ENCODE measurements at places on chromosomes 2 and 18. TPM values are rescaled to one million over a fixed set of nuclear protein-coding genes. Genes with fewer than 3 reads are reported as not detected.

DNA sequence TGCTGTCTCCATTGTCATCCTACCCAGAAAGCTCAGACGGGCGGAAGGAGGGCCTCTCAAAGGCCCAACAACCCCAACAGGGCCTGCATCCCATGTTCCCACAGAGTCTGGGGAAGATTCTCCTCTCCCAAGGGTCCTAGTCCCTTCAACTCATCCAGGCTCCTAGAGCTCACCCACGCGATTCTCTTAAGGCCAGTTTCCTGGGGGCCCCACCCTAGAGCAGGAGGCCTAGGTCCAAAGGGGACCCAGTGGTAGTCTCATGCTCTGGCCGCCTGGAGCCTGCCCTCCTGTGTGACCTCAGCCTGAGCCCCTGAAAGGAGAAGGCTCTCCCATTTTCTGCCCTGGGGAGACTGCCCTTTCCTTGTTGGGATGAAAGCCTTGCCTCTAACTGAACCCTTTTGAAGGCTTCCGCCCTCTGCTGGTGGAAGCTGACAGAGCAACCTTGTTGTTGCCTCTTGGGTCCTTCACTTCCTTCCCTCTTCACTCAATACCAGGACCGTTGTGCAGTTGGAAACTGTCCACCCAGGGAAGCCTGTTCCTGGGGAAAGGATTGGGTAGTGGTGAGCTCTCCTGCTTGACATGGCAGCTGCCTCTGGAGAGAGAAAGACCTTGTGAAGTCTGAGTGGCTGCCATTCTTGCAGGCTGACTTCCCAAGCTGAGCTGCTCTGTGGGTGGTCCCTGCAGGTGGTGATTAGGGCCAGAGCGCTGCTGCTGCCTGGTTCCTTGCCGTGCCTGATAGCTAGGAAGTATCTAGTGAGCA lies 86.0 kb upstream of the ALPP start:
- DNase-seq = no peak

- DNase-seq = no peak
Measured at GRCh38 chr2:160328811-160329527, 128.9 kb upstream of the ITGB6 start.

DNA sequence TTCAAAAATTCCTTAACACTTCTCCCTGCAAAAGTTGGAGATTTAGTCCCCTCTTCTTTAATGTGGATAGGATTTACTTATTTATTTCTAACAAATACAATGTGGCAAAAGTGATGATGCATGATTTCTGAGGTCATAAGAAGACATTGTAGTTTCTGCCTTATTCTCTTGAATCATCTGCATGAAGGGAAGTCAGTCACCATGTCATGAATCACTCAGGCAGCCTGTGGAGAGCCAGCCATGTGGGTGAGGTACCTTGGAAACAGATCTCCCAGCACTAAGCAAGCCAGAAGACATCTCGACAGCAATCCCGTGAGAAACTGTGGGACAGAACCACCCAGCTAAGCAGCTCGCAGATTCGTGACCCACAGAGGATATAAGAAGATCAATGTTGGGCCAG lies 2.7 kb upstream of the ZC3H8 start:
- DNase-seq = no peak

DNA sequence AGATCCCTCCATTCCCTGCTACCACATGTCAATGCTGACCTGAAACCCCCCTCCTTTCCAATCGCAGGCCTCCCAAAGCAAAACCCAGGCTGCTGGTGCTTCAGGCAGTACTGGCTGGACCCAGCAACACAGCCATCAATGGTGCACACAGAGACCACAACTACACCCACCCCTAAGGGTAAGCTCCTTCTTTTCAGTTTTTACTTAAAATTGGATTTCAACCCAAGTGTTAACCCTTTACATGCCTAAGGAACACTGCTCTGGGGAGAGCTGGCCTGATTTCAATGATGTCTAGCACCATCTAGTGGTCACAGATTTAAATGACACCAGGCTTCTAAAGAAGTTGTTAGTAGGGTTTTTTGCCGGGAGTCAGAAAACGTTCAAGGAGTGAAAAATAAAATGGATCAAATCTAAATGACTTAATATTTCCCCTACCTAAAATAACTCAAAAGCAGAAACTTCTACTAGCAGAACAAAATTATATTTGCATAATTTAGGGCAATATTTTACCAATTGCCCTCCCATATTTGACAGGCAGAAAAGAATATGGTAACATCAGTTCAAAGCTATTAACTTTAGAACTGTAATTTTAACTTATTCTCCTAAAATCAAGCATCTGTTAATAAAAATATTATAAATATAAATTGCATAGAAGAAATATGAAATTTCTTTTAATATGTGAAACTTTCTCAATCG lies 24.6 kb downstream of the FECH start:
- no peak for DNase-seq

- no peak for DNase-seq
Measured at GRCh38 chr2:118658596-118659198, 188.8 kb downstream of the EN1 start.

GRCh38 chr2:98869272-98869641 lies 66.8 kb downstream of the CRACDL start:
- DNase-seq = no peak

DNA sequence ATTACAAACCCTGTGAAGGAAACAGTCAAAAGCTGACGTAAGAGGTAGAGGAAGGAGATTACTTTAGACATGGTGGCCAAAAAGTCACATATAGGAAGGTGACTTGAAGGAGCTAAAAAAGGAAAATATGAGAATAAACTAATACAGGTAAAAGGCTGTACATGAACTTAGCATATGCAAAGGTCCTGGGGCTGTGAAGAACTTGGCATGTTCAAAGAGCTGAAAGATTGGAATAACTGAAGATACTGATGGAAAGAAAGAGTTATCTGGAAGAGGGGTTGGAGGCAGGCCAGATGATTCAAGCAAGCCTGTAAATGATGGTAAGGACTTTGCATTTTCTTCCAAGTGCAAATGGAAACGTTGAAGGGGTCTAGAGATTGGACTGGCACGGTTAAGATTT lies 13.2 kb downstream of the IL36A start:
- DNase-seq = no peak

GRCh38 chr2:99715956-99716355 lies 226.1 kb upstream of the REV1 start:
- DNase-seq = no peak

GRCh38 chr2:110869472-110870446 lies 137.4 kb downstream of the ACOXL start:
- DNase-seq = no peak

DNA sequence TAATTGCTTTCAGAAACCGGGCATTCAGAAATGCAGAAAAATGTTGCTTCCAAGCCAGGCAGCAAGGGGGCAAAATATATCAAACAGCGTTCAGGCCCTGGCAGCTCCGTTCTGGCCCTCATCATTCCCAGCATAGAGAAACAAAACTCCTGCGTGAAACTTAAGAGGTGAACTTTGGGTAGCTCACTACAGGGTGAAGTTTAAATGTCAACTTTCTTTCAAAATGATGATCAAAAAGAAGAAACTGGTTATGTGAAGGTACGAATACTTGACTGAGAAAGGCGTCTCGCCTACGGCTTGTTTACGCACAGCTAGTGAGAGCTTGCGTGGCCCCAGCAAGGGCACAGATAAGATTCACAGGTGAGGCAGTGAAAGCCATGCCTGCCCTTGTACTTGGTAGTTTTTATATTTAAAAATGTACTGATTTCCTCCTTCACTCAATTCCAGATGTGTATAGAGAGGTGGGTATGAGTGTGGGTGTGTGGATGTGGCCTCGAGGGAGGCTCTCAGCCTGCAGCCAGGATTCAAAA lies 127.5 kb downstream of the NFATC1 start:
- no peak for DNase-seq

- DNase-seq = peak; percentile 24
Measured at GRCh38 chr2:38376346-38377049, 575 bp downstream of the ATL2 start.

GRCh38 chr2:213162516-213163118 lies 11.2 kb upstream of the IKZF2 start:
- DNase-seq = no peak

DNA sequence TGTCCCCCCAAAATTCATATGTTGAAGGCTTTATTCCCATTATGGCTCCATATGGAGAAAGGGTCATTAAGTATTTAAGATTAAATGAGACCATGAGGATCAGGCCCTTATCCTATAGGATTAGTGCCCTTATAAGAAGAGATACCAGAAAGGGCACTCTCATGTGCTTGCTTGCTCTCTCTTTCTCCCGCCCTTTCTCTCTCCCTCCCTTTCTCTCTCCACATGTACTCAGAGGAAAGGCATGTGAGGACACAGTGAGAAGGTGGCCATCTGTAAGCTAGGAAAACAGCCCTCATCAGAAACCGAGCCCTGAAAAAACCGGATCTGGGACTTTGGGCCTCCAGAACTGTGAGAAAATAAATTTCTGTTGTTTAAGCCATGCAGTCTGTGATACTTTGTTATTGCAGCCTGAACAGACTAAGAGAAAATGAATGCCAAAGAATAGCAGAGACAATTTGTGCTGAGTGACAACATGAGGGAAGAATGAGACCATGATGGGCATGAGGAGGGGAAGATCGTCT lies 300.0 kb upstream of the SLC39A10 start:
- no peak for DNase-seq

DNA sequence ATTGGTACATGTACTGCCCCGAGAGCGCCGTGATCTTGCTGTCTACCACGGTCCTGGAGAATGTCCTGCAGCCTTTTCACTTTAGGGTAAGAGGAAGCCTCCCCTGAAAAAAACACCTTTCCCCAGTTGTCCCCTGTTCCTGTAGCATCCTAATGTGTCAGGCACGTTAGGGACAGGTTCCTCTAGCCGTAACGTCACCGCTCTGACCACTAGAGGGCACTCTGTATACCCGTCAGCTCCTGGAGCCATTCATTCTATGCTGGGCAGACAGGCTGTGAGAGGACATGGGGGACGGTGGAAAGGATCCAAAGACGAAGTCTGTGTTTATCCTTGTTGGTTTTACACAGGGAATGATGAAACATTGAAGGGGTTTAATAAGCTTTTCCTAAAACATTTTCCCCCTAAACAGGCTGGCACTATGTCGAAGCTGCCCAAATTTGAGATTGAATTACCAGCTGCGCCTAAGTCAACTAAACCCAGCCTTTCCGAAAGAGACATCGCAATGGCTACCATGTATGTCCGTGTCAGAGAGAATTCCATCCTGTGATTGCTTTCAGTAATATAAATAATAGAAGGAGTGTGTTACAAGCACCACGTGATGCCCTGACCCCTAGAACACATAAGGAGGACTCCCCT lies 12.7 kb downstream of the RMC1 start:
- peak; percentile 38 for DNase-seq

DNA sequence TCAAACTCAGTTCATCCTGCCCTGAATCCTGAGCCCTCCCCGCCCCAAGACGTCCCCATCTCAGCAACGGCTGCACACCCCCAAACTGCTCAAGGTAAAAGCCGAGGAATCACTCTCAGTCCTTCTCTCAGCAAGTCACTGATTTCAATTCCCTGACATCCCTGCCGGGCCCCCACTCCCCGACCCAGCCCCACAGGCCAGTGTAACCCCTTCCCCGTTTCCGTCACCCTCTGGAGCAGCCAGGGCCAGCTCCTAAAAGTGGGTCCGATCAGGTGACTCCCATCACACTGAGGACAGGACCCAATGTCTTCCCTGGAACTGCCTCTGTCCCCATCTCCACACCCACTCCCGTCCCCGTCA lies 20.5 kb downstream of the SNORC start:
- DNase-seq = no peak

- no peak for DNase-seq
Measured at GRCh38 chr2:226953206-226953605, 117.4 kb downstream of the RHBDD1 start.

CHRND gene
- total RNA-seq = not detected

KYNU gene
- 7.5 TPM for total RNA-seq

RAX gene
- not detected for total RNA-seq

IL1RN gene
- 5.4 TPM for total RNA-seq

BZW1 gene
- total RNA-seq = 248 TPM

TWIST2 gene
- total RNA-seq = 141 TPM

UGT1A6 gene
- not detected for total RNA-seq

SCN9A gene
- total RNA-seq = 6.0 TPM

Measured in omental fat pad (tissue), 4 donors.